ENCODE measurements at places on chromosomes 3 and 15.

DNA sequence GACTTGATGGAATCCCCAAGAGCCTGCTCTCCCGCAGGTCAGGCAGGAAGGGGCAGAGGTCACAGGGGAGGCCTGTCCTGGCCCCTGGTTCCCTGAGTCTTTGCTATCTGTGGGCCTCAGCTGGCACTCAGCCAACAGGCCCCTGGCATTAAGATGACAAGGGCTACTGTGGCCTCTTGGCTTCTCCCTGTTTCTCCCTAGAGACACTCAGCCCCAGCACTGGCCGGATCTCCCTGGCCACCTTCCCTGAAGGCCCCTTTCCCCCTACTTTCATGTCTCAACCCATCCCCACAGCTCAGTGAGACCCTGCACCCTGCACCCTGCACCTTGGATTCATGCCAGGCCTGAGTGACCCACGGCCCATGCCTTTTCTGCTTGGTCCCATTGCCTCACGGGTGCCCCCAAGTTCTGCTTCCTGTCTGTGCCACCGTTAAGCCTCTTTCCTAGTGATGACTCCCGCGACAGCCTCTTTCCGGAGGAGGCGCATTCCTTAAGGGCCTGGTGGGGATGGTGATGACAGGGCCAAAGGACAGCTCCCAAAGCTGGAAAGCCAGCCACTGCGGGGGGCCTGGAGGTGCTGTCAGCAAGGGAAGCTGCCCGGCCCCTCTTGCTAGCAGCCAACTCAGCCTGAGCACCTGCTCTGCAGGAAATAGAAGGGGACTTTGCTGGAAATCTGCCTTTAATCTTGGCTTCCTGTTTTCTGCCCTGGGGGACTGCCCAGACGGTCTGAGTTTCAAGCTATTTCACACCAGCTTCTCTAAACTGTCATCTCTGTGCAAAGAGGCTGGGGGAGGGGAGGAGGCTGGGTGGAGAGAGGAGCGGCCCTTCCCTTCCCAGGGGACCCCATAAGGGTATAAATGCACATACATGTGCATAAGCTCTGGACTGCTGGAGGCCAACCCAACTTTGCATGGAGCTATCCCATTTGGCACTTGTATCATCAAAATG lies 4.8 kb upstream of the CSK start:
- no peak for DNase-seq

GRCh38 chr15:56946150-56946549 lies 27.7 kb downstream of the TCF12 start:
- no peak for DNase-seq

- no peak for DNase-seq
Observed at GRCh38 chr3:34374521-34374920, 576.1 kb downstream of the PDCD6IP start.

DNA sequence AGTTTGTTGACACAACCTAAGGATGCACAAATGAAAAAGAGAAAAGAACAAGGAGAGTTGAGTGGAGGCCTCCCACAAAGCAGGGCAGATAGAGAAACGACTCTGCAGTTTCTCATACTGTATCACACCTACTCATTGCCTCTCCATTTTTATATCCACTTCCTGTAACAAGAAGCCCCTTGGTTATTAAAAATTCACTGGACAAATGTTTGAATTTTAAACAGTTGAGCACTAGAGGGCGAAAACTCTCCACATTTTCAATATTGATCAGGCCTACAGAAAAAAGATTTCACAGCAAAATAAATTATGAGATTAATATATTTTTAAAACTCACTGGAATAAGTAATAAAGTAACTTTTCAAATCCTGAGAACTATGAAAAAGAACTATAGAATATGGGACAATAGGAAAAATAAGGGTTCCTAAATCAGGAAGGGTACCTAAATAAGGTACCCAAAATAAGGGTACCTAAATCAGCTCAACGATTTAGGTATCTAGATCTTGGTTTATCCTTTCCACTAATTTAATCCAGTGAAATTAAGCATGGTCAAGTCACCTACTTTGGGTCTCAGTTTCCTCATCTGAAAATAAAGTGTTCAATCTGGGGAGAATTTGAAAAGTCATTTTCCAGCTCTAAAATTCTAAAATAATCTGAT lies 47.0 kb upstream of the PPIB start:
- peak; percentile 14 for DNase-seq

DNA sequence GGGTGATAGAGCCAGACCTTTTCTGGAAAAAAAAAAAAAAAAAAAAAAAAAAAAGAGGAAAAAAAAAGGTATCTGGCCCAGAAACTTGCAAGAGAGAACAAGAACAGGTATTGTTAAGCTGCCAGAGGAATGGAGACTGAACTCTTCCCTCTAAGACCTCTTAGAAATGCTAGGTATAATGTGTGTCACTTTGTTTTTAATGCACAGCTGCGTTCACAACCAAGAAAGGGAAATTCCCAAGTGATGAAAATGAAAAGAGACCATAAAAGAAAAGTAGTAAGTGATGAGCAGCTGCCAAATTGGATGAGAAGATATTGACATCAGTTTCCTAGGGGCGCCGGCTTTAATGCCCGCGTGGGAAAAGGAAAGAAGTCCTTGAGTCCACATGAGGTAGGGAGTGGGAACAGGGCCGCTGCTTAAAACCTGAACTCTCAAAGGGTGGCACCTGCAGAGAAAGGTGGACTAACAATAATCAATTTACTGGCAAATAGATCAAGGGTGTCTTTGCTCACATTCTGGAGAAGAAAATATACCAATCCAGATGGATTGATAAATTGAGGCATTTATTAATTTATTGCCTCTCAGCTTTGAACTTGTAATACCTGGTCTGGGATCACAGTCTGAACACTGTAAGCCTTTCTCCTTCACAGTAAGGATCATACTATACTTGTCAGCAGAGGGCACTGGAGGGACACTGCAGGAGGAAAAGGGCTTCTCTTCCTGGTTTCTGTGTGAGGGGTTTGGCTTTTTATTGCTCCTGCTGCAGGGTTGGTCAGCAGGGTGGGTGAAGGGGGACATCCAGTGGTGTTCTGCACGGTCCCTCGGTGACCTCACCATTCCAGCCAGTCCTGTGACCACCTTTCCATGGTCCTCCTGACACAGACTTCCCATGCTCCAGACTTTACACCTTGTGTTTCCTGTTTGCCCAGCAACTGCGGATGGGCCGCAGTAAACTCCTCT lies 131.6 kb downstream of the AQP9 start:
- DNase-seq: peak; percentile 12

DNA sequence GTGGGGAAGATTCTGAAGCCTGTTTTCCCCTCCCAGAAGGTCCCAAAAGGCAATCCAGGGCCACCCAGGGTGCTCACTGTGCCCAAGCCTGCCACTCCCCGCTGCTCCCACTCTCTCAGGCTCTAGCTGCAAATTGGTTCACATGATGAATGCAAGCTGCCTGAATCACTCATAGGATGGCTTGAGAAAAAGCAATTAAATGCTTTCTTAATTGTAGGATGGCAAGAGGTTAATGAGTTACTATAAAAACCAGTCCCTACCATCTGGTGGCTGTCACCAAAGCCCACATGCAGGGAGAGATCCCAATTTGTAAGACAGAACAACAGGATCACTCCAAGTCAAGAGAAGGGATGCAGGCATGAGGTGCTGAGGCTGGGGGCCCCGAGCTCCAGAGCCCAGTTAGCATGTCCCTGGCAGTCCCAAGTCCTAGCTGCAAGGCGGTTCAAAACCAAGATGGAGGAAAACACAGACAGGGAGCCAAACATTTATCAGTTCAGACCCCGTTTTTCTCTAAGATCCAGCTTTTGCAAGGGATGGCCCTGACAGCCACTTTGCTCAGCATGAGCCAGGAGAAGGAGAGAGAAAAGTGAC lies 207.1 kb downstream of the UACA start:
- no peak for DNase-seq

GRCh38 chr3:140529558-140529957 lies 148.3 kb upstream of the TRIM42 start:
- DNase-seq: no peak

Measured in GM18507 (cell line).